ENCODE measurements at places on chromosomes 7 and 10.

DNA sequence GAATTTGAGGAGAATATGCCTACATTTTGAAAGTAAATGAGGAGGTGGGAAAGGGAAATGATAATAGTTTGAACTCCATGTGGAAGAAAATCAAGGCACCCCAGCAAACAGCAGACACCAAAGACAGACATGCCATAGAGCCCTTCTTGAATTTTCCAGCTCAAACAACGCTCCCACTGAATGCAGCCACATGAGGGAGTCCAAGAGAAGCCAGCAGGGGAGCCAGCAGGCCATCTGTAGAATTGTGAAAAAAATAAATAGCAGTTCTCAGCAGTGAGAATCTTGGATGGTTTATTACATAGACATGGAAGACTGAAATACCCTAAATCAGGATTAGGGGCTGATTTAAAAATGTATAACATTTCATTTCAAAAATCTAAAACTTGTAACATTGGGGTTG lies 1567.3 kb upstream of the LRRTM3 start:
- DNase-seq, result no peak

- no peak for DNase-seq
Measured at GRCh38 chr10:71468363-71469094, 71.8 kb downstream of the CDH23 start.

DNA sequence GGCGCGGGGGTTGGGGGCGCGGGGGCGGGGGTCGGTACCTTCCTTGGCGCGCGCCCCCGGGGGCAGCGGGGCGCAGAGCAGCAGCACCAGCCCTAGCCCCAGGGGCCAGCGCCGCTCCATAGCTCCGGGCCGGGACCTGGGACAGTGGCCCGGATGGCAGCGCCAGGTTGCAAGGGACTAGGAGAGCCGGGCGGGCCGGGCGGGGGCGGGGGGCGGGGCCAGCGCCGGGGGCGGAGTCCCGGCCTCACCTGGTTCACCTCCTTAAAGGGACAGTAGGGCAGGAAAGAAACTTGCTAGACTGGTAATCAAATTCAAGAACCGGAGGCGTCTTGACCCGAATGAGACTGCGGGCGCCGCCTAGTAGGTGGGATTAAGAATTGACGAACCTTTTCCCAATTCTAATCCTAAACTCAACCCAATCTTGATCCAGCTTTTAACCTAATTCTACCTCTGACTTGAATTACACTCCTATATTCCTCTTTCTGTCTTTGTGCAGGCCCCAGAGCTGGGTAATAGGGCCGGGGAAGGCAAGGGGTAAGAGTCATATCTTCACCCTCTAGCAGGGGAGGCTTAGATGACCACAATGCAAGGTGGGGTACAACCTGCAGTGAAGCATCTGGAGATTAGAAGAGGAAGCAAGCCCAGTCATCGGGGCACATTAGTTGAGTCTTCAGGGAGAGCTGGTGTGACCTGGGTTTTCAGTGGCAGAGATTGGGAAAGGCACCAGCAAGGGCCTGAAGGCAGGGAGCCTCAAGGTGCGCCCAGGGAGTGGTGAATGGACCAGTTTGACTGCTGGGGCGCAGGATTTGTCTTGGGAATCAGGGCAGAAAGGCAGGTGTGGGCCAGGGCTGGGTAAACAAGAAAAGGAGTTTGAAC lies at the start of gene EPHA1:
Gene EPHA1, minus strand, starts transcription at position 171 of the 876 bp plus-strand sequence. Its CDS starts 51 bp downstream, at position 120.
- DNase-seq, result no peak

GRCh38 chr10:102435529-102436233 lies 3.3 kb upstream of the CUEDC2 start:
- DNase-seq, result no peak

- no peak for DNase-seq
Measured at GRCh38 chr10:67098461-67098860, 172.6 kb downstream of the LRRTM3 start.

- DNase-seq, result no peak
Measured at GRCh38 chr10:60182691-60183090, 207.0 kb downstream of the ANK3 start.

DNA sequence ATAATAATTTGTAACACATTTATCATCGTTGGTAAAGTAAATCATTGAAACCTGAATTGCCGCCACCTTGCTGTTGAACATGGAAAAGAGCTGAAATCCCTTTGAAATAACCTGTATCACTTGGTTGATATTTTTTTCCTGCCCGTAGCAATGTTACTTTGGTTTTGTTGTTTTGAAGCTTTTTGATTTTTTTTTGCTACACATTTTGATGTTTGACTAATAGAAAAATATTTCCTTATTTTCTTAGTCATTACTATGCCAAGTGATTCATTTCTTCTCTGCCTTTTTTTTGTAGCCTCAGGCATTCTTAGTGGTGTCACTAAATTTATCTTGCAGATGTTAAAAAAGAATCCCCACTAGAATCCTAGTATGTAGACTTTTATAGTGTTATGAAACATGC lies 235.1 kb upstream of the MEOX2 start:
- DNase-seq, result no peak

GRCh38 chr7:132817949-132818348 lies 241.7 kb upstream of the PLXNA4 start:
- no peak for DNase-seq

All from cardiac septum (tissue), 1 donor.